ENCODE measurements at places on chromosomes 2 and 18. TPM values are rescaled to one million over a fixed set of nuclear protein-coding genes. Genes with fewer than 3 reads are reported as not detected.

The CDH7 gene
- total RNA-seq = not detected

The FAM124B gene
- total RNA-seq = not detected

The HS1BP3 gene
- 22.0 TPM for total RNA-seq

The RAMP1 gene
- total RNA-seq = not detected

DNA sequence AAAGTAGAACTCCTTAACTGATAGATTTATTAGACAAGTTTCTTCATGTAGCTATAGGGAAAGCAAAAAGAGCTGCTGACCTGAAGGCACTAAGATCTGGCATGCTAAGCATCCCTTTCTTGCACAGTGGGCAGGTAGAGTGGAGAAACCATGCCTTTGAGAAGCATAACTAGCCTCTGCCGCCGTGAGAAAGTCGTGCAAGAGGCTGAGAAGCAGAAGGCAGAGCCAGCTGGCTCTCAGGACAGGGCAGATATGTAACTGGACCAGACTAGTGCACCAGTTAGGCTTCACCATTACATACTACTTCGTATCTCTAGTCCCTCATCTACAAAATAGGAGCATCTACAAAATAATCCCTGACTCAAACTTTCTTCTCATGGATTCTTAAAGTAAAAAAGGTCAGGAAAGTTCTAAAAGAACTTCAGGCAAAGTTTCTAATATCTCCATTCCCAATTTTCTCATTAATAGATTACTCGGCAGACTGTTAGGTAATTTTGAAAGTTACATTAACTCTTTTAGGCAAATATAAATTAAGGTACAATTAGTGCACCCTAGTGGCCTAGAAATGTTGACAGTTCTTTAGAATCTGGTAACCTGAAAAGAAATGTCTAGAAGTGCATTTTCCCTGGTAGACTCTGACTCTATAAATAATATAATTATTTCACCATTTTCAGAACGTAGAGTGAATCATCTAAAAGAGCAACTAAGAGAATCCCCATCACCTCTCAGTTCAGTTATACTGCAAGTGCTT, 10.3 kb downstream of the ERBB4 start:
- H3K36me3 ChIP-seq = no peaks in the 10 kb centered on the region
- H3K27me3 ChIP-seq = no peaks in the 10 kb centered on the region
- DNase-seq = no peak
- H3K4me3 ChIP-seq = no peak overlapping the region
- H3K4me1 ChIP-seq = no peaks in the 10 kb centered on the region

DNA sequence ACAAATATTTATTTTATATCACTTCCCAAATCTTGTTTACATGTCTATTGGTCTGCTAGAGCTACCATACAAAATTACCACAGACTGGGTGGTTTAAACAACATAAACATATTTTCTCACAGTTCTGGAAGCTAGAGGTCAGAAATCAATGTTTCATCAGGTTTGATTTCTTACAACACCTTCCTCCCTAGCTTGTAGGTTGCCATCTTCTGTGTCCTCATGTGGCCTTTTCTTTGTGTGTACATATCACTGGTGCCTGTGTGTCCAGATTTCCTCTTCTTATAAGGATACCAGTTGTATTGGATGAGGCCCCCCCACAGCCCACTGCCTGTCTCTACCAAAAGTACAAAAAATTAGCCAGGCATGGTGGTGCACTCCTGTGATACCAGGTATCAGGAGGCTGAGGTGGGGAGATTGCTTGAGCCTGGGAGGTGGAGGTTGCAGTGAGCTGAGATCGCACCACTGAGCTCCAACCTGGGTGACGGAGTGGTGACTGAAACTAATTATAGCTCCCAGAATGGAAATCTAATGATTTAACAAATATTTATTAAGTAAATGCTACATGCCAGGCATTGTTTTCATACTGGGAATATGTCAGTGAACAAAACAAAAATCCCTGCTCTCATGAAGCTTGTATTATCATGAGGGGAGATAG, 13.6 kb downstream of the EML4 start:
- no peak overlapping the region for H3K4me3 ChIP-seq
- peaks cover 6% of the 10 kb centered on the region for H3K36me3 ChIP-seq
- peaks cover 100% of the 10 kb centered on the region for H3K4me1 ChIP-seq

GRCh38 chr2:160474891-160475787, 18.5 kb downstream of the RBMS1 start:
- H3K27me3 ChIP-seq = no peaks in the 10 kb centered on the region
- peaks cover 29% of the 10 kb centered on the region for H3K4me1 ChIP-seq
- H3K36me3 ChIP-seq = no peaks in the 10 kb centered on the region
